ENCODE measurements at places on chromosomes 6 and 20.

DNA sequence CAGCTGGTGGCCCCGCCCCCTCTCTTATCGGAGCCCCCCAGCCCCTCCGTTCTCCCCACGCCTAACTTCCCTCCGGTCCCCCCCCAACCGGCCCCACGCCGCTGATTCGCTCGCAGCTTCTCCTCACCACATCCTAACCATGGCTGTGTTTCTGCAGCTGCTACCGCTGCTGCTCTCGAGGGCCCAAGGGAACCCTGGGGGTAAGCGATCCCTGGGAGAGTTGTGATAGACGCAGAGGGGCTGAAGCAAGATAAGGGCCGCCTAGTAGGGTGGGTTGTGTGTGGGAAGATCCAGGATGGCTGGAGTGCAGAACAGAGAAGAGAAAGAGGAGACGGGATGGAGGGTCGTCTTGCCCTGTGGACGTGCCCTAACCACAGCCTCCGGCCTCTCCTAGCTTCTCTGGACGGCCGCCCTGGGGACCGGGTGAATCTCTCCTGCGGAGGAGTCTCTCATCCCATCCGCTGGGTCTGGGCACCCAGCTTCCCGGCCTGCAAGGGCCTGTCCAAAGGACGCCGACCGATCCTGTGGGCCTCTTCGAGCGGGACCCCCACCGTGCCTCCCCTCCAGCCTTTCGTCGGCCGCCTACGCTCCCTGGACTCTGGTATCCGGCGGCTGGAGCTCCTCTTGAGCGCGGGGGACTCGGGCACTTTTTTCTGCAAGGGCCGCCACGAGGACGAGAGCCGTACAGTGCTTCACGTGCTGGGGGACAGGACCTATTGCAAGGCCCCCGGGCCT lies at the start of gene MPIG6B:
TSS of gene MPIG6B (plus strand) at position 129 of the 735 bp plus-strand sequence. CDS start at position 140, 11 bp downstream.
- DNase-seq = no peak

DNA sequence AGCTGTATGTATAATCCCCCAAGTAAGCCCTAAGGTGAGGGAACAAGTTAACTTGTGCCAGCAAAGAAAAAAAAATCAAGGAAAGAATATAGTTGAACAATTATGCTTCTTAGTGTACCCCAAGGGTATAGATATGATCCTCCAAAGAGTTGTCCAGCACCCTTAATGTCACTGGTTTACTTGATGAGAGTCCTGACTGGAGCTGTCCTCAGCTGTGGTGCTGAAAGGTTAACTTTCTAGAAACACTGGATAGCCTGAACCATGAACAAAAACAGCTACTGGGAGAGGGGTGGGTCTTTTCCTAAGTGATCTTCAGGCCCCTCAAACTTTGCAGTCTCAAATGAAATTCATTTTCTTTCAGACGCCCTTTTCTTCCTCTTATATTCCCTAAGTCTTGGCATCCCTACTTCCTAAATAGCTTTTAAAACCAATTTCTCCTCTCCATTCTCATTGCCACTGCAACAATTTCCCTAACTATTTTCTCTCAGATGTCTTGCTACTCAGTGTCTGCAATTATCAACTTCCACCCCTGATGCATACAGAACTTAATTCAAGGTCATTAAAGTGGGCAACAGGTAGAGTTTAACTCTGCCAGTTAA lies 83.5 kb upstream of the PROKR2 start:
- no peak for DNase-seq

- no peak for DNase-seq
Measured at GRCh38 chr6:23420659-23421350, 705.2 kb upstream of the NRSN1 start.

- no peak for DNase-seq
Measured at GRCh38 chr6:1081551-1082284, 230.2 kb upstream of the FOXQ1 start.

DNA sequence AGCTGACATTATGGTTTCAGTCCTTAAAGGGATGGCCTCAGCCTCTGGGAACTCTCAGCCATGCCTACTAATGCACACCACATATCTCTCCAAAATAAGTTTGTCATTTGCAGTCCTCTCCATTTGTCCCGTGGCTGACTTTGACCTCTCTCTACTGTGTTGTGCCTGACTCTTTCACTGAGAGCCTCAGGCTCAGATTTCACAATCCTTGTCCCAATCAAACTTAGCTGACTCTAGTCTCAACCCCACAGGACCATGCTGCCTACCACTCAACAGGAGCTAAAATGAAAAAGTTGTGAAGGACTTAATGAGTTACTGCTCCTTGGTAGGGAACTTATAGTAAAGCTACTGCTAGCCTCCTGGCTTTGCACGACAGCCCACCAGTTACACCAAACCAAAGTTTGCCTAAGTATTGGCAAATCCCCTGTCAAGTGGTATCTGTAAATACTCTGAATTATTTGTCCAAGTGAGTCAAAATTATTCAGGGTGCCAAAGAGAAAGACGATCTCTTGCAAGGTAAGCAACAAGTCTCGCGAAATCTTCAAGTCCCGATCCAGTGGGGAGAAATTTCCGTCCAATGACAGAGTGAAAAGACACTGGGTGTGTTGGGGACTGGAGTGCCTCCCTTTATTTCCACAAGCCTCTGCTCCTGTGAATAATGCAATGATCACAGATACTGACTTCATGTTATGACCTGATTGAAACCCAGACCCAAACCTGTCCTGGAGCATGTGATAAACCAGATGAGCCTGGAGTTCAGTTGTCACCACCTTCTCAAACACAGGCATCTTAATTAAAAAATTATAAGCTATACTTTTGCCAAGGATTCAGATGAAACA lies 124.4 kb upstream of the FOXQ1 start:
- DNase-seq = no peak

DNA sequence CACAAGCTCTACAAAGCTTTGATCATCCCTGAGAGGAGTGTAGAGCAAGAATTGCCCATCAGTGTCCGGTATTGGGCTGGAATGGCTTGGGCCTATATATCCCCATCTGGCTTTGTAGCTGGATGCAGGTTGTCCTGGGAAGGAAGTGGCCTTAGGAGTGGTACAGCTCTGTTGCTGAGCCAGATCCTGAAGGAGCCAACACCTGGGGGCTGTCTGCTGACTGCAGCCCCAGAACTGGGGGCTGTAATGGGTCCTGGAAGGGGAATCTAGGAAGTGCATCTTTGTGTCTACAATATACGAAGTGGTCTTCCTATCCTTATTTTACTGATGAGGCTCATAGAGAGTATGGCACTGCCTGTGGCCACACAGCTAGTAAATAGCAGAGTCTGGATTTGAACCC lies 145.9 kb downstream of the CDC5L start:
- no peak for DNase-seq

DNA sequence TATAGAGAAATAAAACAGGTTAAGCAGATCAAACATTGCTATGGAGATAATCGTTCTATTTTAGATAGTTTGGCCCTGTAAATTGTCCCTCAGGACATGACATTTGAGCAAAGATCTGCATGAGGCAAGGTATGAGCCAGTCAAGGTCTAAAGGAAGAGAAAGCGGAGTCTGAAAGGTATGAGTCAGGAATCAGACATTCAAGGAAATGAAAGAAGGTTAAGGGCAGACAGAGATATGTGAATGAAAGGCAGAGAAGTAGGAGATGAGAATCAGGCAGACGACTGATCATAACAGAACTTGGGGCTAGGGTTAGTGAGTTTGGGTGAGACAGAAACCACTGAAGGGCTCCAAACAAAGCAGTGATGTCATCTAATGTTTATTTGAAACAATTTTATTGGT lies 775.8 kb downstream of the MAFB start:
- no peak for DNase-seq

GRCh38 chr20:51697096-51697826 lies 70.9 kb downstream of the ATP9A start:
- no peak for DNase-seq
